ENCODE measurements at places on chromosomes 3 and 15. TPM values are rescaled to one million over a fixed set of nuclear protein-coding genes. Genes with fewer than 3 reads are reported as not detected.

CD96 gene
- total RNA-seq: 0.33 TPM

HEMK1 gene
- 9.6 TPM for total RNA-seq

CCDC80 gene
- total RNA-seq: 25.1 TPM

RSL24D1 gene
- total RNA-seq: 46.7 TPM

CHRFAM7A gene
- 3.1 TPM for total RNA-seq

SEMA3G gene
- 13.2 TPM for total RNA-seq

TTC23 gene
- 26.4 TPM for total RNA-seq

DNA sequence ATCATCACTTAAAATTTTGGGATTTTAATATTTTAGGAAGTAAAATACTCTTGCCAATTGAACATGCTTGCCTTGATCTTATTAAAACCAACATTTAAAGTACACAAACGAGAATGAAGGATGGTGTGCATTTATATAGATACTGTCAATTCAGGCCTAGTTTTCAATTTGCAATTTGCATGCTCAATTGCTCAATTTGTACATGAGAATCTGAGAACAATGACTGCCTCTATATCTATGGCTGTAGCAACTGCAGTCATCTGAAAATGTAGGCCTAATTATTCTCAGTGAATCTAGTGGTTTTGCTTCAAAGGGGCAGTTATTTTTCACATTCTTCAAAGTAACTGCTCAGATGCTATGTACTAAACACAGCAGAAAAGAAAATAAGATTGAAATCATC lies 18.8 kb downstream of the ZBBX start:
- no peak overlapping the region for H3K4me3 ChIP-seq
- no peaks in the 10 kb centered on the region for H3K4me1 ChIP-seq
- H3K36me3 ChIP-seq: no peaks in the 10 kb centered on the region
- H3K27ac ChIP-seq: no peak overlapping the region

GRCh38 chr15:94231723-94232468 lies 535 bp downstream of the MCTP2 start:
- DNase-seq: peak; percentile 55
- no peaks in the 10 kb centered on the region for H3K36me3 ChIP-seq
- H3K4me3 ChIP-seq: peak overlapping the region; percentile 67
- peaks cover 37% of the 10 kb centered on the region for H3K4me1 ChIP-seq
- H3K27me3 ChIP-seq: no peaks in the 10 kb centered on the region

- H3K27me3 ChIP-seq: no peaks in the 10 kb centered on the region
- no peak overlapping the region for H3K4me3 ChIP-seq
- H3K36me3 ChIP-seq: no peaks in the 10 kb centered on the region
- DNase-seq: no peak
Measured at GRCh38 chr15:42072141-42072685, 22.1 kb downstream of the PLA2G4D start.

DNA sequence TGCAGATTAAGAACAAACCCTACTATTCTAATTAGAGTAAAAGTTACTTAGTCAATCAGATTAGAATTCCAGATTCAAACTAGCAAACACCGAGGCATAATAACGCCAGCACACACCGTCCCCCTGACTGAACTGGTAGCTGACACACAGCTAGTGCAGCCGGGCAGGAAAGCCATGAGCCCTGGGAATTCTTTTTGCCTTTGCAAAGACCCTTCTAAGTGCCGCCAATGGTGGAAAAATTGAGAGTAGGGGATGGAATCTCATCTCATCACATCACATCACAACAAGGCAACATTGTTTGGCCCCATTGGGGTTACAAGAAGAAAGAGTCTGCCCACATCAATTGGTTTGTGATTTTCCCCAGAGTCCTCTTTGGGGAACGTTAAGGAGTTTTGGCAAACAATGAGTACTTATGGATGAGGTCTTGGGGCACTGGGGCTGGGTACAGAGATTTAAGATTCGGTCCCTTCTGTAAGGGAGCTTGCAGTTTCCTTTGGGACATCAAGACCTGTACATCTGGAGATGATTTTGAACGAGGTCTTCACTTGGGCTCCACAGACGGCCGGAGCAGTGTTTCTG lies 120.4 kb upstream of the MEF2A start:
- H3K4me3 ChIP-seq: no peak overlapping the region
- H3K27ac ChIP-seq: no peak overlapping the region
- no peak for DNase-seq
- no peaks in the 10 kb centered on the region for H3K27me3 ChIP-seq
- peaks cover 17% of the 10 kb centered on the region for H3K4me1 ChIP-seq

- no peaks in the 10 kb centered on the region for H3K36me3 ChIP-seq
- H3K4me3 ChIP-seq: no peak overlapping the region
- H3K4me1 ChIP-seq: peaks cover 13% of the 10 kb centered on the region
- no peak overlapping the region for H3K27ac ChIP-seq
Measured at GRCh38 chr3:65888980-65889706, 149.6 kb downstream of the MAGI1 start.

GRCh38 chr3:156803952-156804741 lies 22.0 kb upstream of the LEKR1 start:
- DNase-seq: no peak
- H3K36me3 ChIP-seq: no peaks in the 10 kb centered on the region
- no peak overlapping the region for H3K4me3 ChIP-seq
- no peaks in the 10 kb centered on the region for H3K4me1 ChIP-seq
- H3K27ac ChIP-seq: no peak overlapping the region

DNA sequence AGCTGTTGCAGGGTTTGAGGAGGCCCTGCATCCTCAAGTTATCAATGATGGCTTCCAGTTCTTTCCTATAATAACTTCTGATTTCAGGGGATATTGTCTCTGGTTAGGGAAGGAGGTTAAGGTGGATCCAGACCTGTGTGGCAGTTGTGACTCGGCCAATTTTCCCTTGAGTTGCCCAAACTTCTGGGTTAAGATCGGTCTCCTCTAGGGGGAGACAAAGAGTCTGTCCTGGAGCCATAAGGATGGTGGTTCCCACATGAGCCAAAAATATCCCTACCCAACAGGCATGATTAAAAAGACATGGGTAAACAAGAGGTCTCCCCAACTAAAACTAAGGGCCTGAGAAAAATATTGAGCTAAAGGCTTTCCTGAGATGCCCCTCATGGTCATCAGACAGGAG lies 227.5 kb upstream of the MDFIC2 start:
- no peaks in the 10 kb centered on the region for H3K36me3 ChIP-seq
- no peaks in the 10 kb centered on the region for H3K27me3 ChIP-seq
- DNase-seq: no peak
- no peak overlapping the region for H3K4me3 ChIP-seq

DNA sequence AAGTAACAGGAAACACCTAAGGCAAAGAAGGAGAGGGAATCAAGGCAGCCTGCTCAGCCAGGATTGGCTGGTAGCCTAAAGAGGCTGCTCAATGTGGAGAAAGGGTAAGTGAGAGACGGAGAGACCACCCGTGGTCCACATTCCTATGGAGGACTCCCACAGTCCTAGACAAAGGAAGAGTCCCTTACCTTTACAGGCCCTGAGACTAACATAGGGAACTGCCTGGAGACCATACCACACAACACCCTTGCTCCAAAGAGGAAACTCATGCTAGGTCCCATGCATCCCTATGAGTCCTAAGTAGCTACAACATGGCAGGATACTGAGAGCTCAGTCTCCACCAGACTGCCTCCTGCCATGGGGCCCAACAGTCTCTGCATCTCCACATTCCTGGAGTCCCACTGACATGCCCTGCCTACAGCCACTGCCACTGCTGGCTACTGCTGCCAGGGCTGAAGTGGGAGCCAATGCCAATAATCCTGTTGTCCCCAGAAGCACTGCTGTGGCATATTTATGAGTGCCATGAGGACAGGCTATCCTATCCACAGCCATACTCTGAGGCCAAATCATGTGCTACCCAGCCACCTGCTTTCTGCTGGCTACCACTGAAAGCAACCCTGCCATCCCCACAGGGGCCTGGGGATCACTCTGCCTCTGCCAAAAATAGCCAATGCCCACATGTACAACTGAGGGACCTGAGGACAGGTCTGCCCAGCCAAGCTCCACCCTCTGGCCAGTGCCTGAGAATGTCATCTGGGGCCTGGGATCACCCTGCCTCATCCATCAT lies 45.0 kb downstream of the COPS2 start:
- H3K4me3 ChIP-seq: no peak overlapping the region
- H3K27ac ChIP-seq: no peak overlapping the region
- DNase-seq: no peak
- H3K36me3 ChIP-seq: peaks cover 2% of the 10 kb centered on the region
- no peaks in the 10 kb centered on the region for H3K27me3 ChIP-seq

DNA sequence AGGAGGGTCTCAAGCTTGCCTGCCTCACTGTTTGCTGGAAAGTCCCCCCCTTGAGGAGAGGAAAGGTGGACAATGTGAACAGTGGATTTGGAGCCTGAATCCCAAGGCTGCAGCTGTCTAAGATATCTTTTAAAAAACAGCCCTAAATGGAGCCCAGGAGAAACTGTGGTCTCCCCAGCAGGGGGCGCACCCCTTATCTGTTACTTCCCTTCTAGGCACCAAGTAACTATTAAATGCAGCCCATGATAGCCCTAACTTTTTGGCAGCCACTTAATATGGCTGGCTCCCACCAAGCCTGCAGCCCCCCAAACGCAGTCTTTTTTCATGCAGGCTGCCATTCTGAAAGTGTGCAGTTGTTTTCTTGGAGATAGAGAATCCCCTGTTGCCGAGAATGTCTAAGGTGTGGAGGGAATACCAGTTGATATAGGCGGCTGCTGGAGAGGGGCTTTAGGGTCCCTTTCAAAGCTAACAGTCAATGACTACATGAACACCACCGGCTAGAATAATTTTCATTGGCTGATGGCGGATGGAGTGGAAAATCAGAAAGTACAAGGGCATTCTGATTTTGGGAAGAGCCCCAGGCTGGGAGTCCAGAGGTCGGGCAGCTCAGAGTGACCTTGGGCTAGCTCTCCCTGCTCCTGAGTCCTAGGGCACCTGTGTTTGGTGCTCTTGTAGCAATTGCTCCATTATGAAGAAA lies 1.3 kb downstream of the RHCG start:
- no peak overlapping the region for H3K27ac ChIP-seq
- DNase-seq: no peak
- no peak overlapping the region for H3K4me3 ChIP-seq
- H3K36me3 ChIP-seq: no peaks in the 10 kb centered on the region
- H3K4me1 ChIP-seq: peaks cover 18% of the 10 kb centered on the region

DNA sequence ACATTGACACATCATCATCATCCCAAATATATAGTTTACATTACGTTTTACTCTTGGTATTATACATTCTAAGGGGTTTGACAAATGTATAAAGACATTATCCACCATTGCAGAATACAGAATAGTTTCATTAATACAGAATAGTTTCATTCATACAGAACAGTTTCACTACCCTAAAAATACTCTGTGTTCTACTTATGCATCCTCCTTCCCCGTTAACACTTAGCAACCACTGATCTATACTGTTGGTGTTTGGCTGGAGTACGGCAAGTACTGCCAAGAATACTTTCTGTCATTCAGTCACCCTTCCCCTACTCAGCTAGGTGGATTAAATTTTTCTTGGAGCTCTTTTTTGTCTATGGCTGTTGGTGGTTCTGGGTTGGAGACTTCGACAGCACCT lies 33.4 kb downstream of the LEKR1 start:
- no peak overlapping the region for H3K27ac ChIP-seq
- H3K4me1 ChIP-seq: no peaks in the 10 kb centered on the region
- DNase-seq: no peak
- no peaks in the 10 kb centered on the region for H3K36me3 ChIP-seq
- no peaks in the 10 kb centered on the region for H3K27me3 ChIP-seq

GRCh38 chr3:111882799-111883198 lies 23.7 kb downstream of the PHLDB2 start:
- H3K27ac ChIP-seq: no peak overlapping the region
- H3K4me1 ChIP-seq: no peaks in the 10 kb centered on the region
- DNase-seq: no peak
- H3K27me3 ChIP-seq: no peaks in the 10 kb centered on the region
- H3K4me3 ChIP-seq: no peak overlapping the region
- H3K36me3 ChIP-seq: no peaks in the 10 kb centered on the region

DNA sequence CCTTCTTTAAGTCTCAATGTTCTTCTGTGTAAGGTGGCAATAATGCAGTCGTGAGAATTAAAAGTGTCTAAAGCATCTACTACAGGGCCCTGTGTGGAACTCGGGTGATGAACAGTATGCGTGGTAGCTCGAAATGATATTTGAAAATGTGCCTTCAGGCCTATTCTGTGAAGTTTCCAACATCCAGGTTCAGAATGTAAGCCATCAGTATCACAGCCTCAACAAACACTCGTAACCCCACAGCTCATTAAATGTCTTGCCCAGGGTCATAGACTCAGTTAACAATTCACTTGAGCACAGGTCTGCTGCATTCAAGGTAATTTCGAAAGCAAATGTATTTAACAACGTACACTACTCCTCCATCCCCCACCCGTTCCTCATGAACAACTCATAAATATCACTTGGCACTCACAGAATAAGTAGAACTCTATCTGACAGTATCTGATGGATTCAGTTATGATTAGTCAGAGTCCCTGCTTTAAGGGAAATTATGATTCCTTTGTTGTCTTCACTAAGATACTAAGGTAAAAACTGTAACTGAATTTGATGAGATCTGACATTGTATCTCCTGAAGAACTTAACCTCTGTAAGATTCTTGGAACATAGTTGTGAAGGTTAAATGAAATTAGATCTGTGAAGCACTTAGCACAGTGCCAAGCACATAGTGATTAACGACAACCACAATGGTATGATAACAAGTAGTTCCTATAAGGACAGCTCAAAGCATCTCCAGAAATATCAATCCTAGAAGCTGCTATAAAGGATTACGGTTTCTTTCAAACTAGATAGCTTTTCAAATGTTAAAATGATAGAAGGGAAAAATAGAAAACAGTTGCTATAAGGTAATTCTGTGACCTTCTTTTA lies 642.3 kb downstream of the TBL1XR1 start:
- no peak for DNase-seq
- no peaks in the 10 kb centered on the region for H3K4me1 ChIP-seq
- H3K27me3 ChIP-seq: no peaks in the 10 kb centered on the region

DNA sequence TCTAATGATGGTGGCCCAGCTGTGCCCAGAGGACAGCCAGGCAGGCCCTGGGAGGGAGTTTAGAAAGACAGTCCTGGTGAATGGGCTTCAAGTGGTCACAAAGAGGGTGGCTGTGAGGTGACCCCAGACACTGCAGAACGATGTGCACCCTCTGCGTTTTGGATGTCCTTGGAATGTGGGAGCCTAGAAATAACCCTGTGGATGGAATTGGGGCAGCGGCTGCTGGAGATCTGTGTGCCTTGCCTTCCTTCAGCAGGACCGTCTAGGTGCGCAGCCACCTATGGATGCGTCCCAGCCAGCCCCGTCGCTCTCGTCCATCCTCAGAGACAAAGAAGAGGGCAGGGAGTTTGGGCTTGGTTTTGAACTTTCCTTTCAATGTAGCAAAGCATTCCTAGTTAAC lies 46.5 kb downstream of the KLHL25 start:
- H3K4me1 ChIP-seq: peaks cover 26% of the 10 kb centered on the region
- no peak overlapping the region for H3K27ac ChIP-seq
- no peak overlapping the region for H3K4me3 ChIP-seq
- no peak for DNase-seq
- H3K27me3 ChIP-seq: no peaks in the 10 kb centered on the region

- DNase-seq: peak; percentile 76
- peak within 1 kb of the TSS; percentile 18 for H3K4me3 ChIP-seq
- H3K4me1 ChIP-seq: peaks cover 21% of the 10 kb centered on the region
- no peaks in the 10 kb centered on the region for H3K36me3 ChIP-seq
Measured at GRCh38 chr15:76011627-76012551, at the start of gene NRG4. Gene NRG4 (minus strand): TSS chr15:76012424. CDS start chr15:76011230, 1,194 bp downstream.

- no peaks in the 10 kb centered on the region for H3K4me1 ChIP-seq
- H3K27ac ChIP-seq: no peak overlapping the region
- DNase-seq: no peak
- no peaks in the 10 kb centered on the region for H3K36me3 ChIP-seq
Measured at GRCh38 chr3:66572090-66572675, 71.4 kb upstream of the LRIG1 start.
